ENCODE measurements at places on chromosomes 4 and X. TPM values are rescaled to one million over a fixed set of nuclear protein-coding genes. Genes with fewer than 3 reads are reported as not detected.

GRCh38 chr4:48585401-48585800, 95.3 kb downstream of the ZAR1 start:
- no peak for DNase-seq

DNA sequence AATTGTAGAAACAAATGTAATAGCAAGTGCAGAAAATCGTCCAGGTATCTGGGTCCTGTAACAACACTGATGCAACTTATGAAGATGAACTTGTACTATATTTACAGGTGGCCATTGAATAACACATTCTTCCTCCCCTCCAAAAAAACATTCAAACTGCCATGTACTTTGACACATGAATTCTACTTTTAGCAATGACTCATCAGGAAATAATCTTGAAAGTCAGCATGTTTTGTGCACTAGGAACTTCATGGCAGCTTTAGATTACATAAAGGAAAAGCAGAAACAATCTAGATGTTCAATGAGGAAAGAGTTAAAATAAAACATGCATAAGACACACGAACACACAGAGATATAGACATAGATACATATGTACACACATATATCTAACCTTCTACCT, 2.5 kb downstream of the PABPC1L2A start:
- no peak for DNase-seq

DNA sequence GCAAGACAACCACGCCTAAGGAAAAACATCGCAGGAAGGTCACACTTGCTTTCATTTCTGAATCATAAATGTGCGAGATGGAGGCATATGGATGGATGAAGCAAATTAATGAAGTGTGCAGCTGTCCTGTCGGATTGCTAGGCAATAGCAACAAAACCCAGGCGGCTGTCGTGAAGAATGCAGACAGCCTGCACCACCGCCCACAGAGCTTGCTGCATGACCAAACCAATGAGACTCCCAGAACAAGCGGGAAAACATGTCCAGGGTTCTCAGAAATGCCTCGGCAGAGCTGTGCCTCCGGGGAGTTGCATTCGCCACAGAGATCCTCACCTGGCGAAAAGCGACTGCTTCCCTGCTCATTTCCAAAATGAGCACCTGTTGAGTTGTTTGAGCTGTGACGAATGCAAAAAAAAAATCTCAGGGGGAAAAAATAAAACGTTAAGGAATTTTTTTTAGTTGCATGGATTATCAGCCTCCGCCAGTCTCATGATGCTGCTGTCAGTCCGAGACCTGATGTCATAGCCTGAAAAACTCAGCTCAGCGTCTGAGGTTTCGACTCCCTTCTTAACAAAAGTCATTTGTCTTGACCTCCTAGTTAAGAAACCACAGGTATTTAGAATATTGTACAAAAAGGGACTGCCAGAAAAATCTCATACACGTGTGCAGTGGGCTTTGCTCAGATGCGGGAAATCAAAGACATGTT, 155.5 kb upstream of the MXRA5 start:
- no peak for DNase-seq

Gene ENAM
- total RNA-seq: 0.97 TPM

GRCh38 chr4:146261041-146261440, 46.7 kb downstream of the REELD1 start:
- no peak for DNase-seq

Gene HELT
- not detected for total RNA-seq

DNA sequence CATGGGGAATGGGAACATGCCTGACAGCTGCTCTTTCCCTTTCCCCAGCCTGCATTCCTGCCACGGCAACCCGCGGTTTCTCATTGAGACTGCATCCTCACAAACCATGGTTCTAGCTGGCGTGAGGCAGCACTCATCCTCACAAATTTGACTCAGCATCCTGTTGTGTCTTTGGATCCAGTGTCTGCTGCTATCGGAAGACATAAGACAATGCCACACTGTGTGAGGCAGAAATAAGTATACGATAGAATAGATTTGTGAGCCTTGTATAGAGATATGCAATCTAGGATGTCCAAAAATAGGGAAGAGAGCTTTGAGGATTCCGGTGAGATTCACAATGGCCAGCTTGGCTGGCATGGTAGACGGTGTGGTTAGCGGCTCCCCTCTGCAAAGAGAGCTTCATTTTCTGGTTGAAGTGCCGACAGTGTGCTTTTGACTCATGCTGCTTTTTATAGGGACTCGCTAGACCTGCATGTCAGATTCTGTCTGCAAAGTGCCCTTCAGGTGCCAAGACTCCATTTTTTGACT, 161.3 kb upstream of the PSAPL1 start:
- DNase-seq: no peak

DNA sequence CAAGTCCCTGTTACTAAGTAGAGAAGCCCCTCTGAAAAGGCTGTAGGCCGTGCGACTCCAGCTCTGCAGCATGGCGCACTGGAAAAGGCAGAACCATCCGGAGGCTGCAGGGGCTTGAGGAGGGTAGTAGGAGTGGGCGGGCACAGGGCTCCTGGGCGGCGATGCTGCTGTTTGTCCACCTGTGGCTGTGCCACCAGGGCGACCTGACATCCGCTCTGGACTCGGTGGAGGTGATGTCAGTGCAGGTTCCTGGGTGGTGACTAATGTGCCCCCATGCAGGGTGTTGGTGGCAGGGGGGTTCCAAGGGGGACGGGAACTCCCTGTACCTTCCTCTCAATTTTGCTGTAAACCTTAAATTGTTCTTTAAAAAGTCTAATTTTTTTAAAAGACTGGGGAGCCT, 58.3 kb downstream of the PCGF3 start:
- DNase-seq: no peak

Gene DDX53
- under 0.01 TPM for total RNA-seq

Gene F11
- not detected for total RNA-seq

Gene PAGE1
- total RNA-seq: not detected

Gene PDLIM3
- total RNA-seq: 96.6 TPM

Gene MOSPD2
- 22.9 TPM for total RNA-seq

GRCh38 chr4:54902271-54902670, 223.1 kb downstream of the KDR start:
- DNase-seq: no peak

Gene CASP3
- total RNA-seq: 35.4 TPM

Gene TRPC5OS
- total RNA-seq: not detected

Gene HOPX
- total RNA-seq: under 0.01 TPM

GRCh38 chrX:7145454-7145853, 2.1 kb upstream of the STS start:
- peak; percentile 32 for DNase-seq

DNA sequence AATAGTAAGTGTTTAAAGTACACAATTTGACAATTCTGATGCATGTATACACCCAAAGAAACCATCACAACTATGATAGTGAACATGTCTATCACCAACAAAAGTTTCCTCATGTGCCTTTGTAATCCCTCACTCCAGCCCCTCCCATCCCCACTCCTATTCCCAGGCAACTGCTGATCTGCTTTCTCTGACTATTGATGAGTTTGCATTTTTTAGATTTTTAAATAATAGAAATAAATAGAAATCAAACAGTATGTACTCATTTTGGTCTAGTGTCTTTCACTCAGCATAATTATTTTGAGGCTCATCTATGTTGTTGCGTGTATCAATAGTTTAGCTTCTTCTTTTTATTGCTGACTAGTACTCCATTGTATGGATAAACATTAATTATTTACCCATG, 5.3 kb upstream of the RPS4X start:
- DNase-seq: no peak

GRCh38 chr4:121980643-121981042, 28.8 kb upstream of the TRPC3 start:
- peak; percentile 26 for DNase-seq

Gene NDNF
- 0.32 TPM for total RNA-seq

GRCh38 chrX:14673764-14674163, 144.4 kb downstream of the GLRA2 start:
- peak; percentile 88 for DNase-seq

DNA sequence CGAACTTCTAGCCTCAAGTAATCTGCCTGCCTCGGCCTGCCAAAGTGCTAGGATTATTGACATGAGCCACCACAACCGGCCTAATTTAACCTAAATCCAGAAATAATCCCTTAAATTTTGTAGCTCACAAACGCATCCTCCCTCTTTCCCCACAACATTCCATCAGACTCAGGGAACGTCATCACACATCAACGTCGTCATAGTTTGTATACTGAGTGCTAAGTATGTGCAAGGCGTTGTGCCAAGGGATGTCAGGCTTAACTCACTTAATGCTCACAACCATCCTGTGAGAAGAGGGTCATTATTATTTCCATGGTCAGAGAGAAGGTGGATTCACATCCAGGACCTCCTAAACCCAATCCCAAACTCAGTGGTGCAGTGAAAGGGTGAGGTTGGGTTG, 9.6 kb upstream of the GSX2 start:
- DNase-seq: no peak

GRCh38 chr4:124907881-124908280, 195.3 kb upstream of the ANKRD50 start:
- DNase-seq: peak; percentile 42

DNA sequence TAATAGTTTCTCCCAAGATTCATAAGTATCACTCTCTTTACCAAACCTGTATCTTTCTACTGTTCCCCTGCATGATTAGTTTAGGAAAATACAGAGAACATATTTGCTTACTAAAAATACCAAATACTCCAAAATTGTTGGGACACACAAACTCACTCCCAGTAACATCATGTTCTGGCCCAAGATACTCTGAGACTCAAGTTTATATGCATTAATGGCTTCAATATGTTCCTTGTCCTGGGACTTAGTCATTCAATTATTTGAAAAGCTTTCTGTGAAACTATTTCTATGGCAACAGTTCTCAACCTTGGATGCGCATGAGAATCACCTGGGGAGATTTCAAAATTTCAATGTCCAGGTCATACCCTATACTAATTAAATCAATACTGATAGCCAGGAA, 138.9 kb upstream of the PTCHD1 start:
- no peak for DNase-seq

- no peak for DNase-seq
These were observed 41.4 kb downstream of the GUCY2F start for GRCh38 chrX:109440475-109440874.

DNA sequence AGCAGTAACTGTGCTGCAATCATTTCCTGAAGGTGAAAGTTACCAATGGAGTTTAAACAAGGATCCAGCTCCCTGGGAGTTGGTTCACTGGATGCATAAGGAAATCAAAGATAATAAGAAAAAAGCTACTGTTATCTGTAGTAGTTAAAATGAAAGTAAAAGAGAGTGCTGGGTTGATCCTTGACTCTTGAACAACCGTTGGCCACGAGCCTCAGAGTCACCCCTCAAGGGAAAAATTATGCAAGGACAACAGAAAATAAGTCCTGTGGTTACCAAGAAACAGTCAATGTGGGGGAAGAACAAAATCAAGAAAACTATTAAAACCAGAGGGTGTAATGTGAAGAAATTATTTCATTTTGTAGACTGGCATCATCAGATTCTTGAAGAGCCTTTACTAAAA, 49.7 kb upstream of the DDIT4L start:
- DNase-seq: peak; percentile 24

DNA sequence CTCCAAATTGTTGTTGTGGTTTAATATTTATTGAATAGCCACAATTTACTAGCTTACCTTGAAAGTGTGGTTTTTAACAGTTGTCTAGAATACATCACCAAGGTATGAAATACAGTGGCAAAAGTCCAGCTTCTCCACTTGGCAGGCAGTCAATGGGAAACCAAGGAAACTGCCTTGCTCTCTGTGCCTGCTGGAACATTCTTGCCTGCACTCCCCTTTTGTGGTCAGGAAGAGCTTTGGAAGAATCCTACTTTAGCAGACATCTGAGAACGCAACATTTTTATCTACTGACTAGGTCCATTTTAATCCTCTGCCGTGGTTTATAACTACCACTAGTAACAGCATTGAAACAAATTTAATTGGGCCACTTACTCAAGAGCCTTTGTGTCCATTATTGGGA, 64.5 kb downstream of the TENM3 start:
- peak; percentile 86 for DNase-seq

- no peak for DNase-seq
These were observed 81.3 kb downstream of the STIM2 start for GRCh38 chr4:26941951-26942350.

GRCh38 chrX:69130439-69130838, 34.8 kb downstream of the PJA1 start:
- DNase-seq: no peak

Gene CDKL2
- total RNA-seq: 1.3 TPM

DNA sequence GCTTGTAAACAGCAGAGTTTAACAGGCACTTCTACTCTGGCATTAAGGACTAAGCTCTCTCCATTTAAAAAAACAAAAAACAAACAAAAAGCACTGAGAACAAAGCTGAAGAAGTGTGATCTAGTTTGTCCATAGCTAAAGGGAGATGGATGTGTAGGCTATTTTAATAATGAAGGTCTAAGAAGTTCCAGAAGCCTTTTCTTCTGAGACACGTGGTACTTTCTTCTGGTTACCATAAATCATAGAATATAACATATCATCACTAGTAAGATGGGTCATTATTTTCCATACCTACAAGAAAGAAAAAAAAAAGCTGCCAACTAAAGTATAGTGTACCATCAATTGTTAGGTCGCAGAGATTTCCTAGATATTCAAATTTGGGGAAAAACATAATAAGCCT, 722 bp upstream of the NBDY start:
- DNase-seq: peak; percentile 6
